ENCODE measurements at places on chromosomes 4 and X.

DNA sequence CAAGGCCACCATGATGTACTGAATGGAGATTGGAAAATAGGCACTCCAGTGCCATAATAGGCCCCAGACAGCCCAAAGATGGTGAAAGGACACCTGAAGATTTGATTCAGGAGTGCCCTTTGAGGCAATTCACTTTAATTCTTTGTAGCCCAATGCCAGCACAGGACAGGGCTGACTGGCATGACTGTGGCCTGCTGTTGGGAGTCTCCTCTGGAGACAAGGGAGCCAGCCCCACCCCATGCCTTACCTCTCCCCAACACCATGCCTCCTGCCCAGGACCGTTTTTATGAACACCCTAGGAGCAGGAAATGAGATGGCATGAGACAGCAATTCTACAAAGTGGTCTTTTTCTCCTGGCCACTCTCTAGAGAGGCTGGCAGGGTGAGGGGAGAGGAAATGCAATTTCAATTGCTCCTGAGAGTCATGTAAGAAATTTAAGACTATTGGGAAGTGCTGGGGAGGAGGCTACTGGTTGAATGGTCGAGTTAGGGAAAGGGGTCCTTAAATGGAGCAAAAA, 94.2 kb upstream of the MAMLD1 start:
- DNase-seq: no peak

GRCh38 chr4:16117164-16117563, 33.3 kb upstream of the PROM1 start:
- DNase-seq: no peak

DNA sequence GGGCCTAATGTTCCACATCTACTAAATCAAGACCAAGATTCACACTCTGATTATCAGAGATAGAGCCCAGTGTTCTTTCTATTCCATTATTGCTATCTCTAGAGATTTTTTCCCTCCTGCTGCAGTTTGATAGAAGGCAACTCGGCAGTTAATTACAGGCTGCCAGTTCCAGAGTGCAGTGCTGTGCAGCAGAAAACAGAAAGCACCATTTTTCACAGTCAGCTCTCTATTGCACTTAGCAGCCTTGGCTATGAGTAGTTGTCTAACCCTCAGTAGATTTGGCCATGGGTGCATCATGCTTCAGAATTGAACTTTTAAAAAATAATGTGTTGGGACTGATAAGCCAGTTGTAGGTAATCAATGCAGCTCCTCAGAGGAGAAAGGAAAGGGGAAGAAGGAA, 295.3 kb downstream of the MID1IP1 start:
- no peak for DNase-seq

DNA sequence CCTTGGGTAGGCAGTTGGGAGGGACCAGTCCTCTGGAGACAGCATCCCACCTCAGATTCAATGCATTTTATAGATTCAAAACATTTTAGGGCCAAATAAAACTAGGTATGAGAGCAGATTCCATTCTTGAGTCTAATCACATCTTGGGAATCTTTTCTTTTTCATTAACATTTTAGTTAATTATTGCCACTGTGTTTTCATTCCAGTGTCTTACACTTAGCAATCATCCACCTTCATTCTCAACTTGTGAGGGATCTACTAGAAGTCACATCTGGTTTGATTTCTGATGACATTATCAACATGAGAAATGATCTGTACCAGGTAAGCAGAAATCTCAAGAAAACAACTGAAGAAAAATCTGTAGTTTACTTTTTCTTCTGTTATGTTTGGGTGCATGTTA, 99.5 kb downstream of the NFKB1 start:
- DNase-seq: no peak

DNA sequence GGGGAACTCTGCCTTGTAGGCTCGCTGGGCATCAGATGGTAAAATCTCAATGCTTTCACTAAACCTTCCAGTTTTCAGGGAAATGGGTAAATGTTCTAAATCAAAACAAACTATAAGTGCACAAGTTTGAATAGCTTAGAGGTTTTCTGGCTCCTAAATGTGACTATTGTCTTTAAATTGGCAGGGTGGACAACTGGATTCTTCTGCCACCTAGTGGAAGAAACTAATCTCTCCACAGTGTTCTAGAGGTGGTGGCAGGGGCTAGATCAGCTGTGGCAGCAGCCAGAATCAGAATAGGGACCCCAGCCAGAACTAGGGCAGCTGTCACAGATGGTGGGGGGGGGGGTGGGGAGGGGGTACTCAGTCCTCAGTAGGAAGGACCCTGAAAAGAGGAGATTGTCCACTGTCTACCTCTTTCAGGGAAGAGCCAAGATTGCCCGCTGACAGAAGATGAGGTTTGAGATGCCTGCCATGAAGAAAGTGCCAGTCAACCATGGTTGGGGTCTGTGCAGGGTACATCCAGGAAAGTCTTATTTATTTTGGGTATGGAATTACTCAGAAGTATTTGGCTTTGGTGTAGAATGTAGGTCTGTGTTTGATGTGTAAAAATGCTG, 201.4 kb downstream of the CCNG2 start:
- no peak for DNase-seq

DNA sequence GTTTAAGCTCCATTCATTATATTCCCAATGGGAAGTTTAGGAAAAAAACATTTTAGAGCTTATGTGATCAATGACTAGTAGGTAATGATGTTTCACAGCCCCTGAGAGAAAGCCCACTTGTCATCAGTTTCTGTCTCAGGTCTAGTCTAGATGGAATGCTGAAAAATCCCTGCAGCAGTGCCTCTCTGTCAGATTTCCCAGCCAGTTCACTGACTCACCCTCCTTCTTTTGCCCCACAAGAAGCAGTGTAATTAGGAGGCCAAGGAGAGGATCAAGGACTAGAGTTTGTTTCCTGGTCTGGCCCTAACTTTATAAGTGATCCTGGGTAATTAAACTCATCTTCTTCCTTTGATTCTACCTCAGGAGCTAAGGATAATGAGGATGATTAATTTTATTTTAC, 118.7 kb upstream of the ANXA3 start:
- no peak for DNase-seq

DNA sequence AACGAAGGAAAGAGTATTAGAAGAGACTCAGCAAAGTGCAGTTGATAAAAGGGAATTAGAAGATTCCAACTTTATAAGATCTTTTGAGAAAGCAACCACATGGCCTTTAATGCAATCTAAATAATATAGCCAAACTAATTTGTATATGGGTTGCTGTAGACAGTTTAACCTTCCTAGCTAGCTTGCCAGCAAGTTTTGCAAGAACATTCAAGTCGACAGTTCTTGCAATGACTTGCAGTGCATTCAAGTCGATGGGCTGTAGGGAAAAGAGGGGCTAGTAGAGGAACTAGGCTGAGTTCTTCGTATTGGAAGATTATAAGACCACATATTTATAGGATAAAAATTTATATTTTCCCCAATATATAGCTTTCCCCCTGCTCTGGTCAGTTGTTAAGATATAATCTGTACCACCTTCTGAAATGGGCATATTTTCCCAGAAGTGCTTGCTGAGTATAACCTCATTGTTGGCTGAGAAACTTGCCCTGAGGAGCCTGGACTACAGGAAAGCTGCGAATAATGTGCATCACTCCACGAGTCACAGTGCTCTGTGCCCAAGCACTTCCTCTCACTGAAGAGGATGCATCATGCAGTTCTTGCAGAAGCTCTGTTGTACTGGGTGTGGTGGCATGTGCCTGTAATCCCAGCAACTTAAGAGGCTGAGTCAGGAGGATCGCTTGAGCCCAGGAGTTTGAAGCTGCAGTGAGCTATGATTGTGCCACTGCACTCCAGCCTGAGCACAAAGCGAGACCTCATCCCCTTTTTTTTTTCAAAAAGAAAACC, 56.7 kb downstream of the DOCK11 start:
- no peak for DNase-seq

- DNase-seq: no peak
These were observed 568.5 kb downstream of the IQCM start for GRCh38 chr4:149247164-149247563.

GRCh38 chr4:185817403-185817818, 5.4 kb upstream of the SORBS2 start:
- no peak for DNase-seq

GRCh38 chr4:67721770-67722597, 21.0 kb upstream of the UBA6 start:
- no peak for DNase-seq

- no peak for DNase-seq
These were observed 192.9 kb downstream of the ARHGAP10 start for GRCh38 chr4:147924604-147925412.

GRCh38 chr4:26030260-26030667, 116.2 kb downstream of the SMIM20 start:
- no peak for DNase-seq

DNA sequence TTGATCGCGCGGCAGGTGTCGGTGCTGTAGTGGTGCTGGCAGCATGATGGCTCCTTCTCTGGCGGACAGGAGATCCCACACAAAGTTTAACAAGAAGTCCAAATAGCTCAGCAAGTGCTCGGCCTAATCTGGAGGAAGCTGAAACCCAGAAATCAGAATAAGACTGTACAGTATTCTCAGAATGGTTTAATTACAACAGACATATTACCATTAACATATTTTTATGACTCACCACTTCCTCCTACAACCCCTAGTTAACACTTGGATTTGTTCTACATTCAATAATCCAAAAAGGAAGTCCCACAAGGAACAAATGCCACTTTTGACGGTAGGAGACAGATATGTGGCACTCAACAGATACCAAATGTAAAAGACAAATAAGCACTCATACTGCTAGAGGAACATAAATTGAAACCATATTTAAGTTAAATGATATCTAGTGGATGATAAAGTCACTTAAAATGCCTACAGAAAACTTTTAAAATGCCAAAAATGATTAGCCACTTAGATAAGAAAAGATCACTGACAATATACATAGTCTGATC, 91.2 kb downstream of the HUWE1 start:
- DNase-seq: no peak

GRCh38 chrX:46039526-46039925, 505.7 kb downstream of the ZNF674 start:
- no peak for DNase-seq

GRCh38 chrX:98654565-98654964, 1755.5 kb downstream of the PCDH19 start:
- DNase-seq: no peak

- peak; percentile 66 for DNase-seq
These were observed 26.8 kb downstream of the PRPS1 start for GRCh38 chrX:107654872-107655761.

DNA sequence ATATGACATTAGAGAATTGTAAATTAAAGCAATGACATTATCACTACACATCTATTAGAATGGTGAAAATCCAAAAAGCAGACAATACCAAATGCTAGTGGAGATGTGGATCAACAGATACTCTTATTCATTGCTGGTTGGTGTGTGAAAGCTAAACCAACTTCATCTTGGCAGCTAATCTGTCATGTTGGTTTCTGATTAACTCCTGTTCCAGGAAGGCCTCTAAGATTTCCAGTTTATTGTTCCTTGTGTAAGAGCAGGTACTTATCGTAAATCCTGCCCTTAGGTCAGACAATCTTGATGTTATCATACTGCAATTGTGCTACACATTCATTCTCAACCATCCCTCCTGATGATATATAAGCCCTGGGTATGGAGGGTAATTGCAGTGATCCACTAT, 809.0 kb upstream of the DIAPH2 start:
- DNase-seq: no peak

DNA sequence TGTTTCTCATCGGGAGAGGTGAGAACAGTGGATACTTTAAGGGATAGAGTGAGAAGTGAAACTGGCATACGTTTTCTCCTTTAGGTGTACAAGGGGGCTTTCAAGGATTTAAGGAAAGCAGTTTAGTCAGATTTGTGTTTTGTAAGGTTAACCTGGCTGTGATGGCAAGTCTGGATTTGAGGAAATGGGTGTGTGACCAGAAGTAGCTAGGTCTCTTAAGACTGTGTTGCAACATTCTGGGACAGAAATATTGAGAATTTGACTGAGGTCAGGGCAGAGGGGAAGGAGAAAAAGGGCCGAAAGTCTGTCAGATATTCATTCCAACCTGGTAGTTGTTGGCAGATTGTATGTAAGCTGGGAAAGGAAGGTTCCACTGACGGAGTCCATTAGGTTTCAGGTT, 10.4 kb upstream of the GABRE start:
- DNase-seq: no peak

GRCh38 chr4:161393602-161394001, 770.2 kb downstream of the FSTL5 start:
- no peak for DNase-seq

DNA sequence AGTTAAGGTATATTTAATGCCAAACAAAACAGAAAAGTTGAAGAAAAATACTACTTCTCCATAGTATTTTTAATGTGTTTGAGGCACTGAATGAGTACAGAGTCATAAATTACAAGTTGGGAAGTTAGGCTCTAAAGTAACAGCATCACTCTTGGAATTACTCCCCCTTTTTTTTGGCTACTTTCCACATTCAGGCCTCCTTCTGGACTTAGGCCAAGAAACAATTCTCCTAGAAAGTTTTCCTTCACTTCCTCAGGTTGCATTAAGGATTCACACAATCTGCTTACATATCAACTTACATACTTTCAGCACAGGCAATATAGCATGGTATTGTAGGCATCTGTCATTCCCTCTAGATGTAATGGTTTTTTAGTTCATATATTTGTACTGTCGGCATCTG, 52.1 kb downstream of the TMEM165 start:
- DNase-seq: no peak

DNA sequence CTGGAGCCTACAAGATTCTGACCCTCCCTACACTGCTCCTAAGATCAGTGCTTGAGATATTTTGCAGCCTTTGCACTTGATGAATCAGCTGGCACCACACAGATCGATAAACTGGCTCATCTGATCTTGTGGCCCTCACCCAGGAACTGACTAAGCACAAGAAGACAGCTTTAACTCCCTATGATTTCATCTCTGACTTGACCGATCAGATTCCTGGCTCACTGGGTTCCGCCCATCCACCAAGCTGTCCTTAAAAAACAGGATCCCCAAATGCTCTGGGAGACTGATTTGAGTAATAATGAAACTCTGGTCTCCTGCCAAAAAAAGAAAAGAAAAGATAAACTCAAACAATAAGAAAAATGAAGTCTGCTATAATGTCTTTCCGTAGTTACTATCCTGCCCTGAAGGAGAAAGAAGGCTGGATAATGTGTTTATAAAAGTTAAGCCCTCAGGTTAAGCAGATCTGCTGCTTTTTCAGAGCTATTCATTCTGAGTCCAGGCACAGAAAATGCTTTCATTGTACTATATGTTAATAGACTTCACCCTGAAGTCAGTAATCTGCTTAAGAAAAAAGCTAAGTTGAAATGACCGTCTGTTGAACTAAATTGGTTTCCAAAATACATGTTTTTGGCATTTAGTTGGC, 795.2 kb downstream of the TRIML1 start:
- DNase-seq: no peak

DNA sequence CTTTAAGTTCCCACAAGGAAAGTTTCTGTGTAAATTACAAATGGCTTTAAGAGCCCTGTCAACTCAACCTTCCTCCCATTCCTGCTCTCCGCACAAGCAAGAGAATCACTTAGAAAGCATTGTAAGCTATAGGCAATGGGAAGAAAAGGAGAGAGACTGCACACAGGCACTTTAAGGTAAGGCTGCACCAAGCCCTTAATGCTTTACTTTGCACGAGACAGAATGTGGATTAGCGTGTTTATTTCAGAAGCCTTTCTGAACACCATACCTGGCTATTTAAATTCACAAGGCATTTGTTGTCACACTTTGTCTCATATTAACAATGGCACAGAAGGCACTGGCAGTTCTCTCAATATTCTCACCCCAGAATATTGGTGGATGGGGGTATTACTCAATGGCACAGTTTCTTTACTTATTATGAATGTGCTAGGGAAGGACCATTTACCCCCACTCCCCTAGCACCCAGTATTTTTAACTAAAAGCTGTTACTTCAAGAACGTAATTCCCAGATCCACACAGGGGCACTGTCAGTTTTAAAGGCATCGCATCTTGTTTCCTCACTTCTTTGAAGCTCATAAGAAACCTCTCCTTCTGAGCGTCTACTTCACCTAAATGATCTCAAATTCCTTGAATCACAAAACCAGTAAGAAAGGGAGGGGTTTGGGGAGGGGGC, 150.0 kb downstream of the MAML3 start:
- no peak for DNase-seq

Data from activated T-cell treated with anti-CD3 and anti-CD28 coated beads for 1 hour (primary cell).